ENCODE measurements at places on chromosomes 7 and 10.
A peak's percentile ranks its signal among the peaks of the same experiment; 100 is the strongest.

GRCh38 chr7:83791737-83792136, 142.8 kb upstream of the SEMA3E start:
- no peak for DNase-seq

- DNase-seq: no peak
These were observed 166.5 kb downstream of the TMEM26 start for GRCh38 chr10:61286686-61287085.

DNA sequence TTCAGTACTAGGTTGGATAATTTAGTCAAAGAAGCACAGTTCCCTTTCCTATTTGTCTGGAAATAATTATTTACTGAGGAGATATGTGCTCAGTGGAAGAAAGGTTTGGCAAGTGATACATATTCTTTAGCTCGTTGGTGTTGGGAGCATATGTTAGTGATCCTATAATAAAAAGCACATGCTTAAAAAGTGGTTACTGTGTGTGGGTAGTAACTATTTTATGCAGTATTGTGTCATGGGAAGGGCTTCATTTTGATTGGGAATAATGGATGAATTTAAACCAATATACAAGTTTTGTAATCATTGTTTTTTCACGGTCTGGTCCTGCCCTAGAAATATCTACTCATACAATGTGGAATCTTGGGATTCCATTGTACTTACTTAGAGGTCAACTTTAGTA, 188.7 kb upstream of the PPP1R3A start:
- DNase-seq: no peak

DNA sequence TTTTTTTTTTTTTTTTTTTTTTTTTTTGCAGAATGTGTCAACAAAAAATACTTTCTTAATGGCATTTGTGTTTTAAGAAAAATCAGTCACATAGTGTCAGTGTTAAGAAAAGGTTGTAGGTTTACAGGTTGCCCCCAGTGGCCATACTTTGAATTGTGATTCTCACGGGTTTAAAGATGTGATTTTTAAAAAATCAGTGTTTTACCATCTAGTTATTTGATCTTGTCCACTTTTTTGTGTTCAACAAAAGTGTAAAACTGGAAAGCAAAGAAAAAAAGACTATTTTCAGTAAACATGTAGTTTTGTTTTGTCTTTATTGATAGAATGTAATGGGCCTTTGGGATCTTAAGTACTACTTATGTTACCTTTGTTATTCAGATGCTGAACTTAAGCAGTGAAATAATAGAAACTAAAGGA, 25.7 kb downstream of the SUV39H2 start:
- DNase-seq: no peak

DNA sequence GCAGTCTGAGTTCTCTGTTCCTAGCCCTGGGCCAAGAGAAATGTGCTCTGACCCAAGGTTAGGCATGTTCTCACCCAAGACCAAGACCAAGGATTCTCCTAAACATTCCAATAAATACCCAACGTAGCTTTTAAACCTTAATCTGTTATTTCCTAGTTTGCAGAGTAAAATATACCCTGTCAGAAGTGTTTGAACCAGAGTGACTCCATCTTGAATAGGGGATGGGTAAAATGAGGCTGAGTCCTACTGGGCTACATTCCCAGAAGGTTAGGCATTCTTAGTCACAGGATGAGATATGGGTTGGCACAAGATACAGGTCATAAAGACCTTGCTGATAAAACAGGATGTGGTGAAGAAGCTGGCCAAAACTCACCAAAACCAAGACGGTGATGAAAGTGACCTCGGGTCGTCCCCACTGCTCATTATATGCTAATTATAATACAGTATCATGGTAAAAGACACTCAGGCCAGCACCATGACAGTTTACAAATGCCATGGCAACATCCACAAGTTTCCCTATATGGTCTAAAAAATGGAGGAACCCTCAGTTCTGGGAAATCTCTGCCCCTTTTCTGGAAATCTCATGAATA, 27.7 kb downstream of the PLXNA4 start:
- no peak for DNase-seq

DNA sequence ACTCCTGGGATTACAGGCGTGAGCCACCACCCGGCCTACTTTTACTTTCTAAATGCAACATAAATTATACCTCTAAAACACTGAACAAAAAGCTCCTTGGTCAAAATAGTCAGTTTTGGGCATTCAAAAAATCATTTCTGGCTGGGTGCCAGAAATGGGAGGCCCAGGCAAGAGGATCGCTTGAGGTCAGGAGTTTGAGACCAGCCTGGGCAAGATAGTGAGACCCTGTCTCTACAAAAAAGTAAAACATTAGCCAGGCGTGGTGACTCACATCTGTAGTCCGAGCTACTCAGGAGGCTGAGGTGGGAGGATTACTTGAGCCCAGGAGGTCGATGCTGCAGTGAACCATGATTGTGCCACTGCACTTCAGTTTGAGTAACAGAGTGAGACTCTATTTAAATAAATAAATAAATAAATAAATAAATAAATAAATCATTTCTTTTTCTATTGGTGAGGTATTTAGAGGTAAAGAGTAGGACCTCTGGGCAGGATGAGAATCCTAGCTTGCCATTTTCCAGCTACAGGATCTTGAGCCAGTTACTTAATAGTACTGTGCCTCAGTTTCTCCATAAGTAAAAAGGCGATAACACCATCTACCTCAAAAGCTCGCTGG, 87.6 kb downstream of the SKIDA1 start:
- no peak for DNase-seq

- no peak for DNase-seq
These were observed 106.4 kb upstream of the GJD4 start for GRCh38 chr10:35498693-35499092.

DNA sequence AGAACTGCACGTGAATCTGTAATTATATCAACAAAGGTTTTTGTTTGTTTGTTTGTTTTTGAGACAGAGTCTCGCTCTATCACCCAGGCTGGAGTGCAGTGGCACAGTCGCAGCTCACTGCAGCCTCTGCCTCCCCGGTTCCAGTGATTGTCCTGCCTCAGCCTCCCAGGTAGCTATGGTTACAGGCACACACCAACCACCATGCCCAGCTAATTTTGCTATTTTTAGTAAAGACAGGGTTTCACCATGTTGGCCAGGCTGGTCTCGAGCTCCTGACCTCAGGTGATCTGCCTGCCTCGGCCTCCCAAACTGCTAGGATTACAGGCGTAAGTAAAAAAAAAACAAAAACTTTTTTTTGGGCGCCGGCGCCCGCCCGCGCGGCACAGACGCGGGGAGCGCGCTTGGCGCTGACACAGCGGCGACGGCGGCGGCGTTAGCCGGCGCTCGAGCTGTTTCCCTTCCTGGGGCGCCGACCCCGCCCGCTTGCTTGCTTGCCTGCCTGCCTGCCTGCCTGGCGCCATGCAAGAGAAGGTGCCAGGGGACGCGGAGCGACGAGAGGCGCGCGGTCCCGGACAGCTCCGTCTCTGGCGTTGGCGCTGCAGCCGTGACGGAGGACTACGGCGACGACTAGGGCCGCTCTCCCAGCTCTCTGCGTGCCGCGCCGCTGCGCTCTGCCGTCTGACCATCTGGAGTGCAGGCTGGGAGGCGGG, 171.4 kb upstream of the NUPR2 start:
- no peak for DNase-seq

DNA sequence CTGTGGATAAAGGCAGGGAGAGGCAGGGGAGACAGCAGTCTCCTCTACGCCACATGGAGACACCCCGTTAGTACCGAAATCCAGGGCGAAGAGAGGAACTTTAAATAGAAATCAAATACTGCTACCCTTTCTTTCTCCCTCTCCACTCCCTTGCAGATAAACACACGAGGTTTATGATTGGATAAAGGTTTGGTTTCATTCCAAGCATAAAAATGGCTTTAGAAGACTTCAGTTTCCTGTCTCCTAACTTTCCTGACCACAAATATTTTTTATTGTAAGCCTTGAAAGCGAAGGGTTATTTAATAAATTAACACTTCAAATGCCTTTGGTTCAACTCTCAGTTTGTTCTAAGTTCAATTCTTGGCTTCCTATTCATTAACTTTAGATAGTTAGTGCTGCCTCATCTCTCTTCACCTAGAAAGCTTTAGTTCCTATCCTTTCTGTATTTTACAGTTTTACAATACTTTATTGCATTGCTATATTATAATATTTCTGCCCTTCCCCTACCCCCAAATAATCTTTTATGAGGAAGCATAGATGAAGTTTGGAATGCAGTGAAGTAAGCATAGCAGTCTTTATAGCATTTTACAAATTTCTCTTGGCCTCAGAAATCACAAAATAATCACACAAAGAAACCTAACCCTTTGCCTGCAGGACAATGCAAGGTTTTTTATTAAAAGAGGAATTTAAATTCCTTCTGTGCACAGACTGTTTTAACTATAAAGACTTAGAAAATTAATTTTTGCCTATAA, 31.5 kb upstream of the ARID5B start:
- DNase-seq: no peak

- no peak for DNase-seq
These were observed 14.9 kb downstream of the MAT1A start for GRCh38 chr10:80274396-80275134.

DNA sequence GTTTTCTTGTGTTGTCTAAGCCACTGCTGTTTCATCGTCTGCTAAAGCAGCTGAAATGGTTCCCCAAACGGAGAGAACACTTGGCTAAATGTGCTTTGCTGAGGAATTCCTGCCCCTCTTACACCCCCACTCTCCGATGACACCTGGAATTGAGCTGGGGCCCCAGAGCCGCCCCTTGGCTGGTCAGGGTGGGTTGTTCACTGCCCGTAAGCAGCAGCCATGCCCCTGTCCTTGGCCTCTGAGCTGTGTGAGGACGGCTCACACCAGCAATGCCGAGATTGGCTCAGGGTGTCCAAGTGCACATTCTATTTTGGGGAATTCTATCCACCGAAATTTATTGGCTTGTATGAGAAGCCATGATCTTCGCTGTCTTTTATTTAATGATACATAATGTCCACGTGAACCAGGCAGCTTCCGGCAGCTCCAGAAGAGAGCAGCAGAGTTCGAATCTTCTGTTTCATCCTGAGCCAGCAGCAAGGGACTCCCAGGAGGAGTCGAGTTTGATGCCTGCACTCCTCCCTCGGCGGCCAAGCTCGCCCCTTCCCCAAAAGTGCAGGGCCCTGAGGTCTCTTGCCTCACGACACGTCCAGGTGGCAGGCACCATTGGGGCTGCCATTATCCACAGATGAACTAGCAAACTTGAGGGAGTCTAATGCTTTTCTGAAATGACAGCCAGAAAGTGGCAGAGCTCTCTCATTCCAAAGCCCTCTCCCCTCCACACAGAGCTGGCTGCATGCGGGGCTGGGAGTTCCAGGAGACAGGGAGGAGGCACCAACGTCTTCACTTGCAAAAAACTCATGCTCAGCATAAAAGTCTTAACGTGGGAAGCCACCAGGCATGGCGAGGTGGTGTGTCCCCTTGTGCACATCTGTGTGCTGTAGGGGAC, 114.0 kb downstream of the WDR37 start:
- no peak for DNase-seq

DNA sequence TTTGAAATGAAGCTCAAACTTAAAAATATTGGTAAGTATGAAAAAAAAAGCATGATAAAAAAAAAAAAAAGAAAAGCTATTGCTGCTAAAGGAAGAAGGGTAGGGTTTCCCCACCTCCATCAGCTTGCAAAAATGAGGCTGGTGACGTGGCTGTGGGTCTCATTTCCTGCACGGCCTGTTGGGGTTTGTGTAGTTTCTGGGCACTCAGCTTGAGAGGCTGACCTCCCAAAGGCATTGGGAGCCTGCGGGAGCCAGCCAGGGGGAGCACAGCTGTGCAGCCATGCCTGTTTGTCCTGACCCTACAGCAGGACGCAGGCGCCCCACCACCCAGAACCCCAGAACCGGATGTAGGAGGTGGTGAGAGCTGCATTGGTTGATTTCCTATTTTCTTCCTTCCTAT, 48.8 kb upstream of the CARD11 start:
- DNase-seq: peak; percentile 55

GRCh38 chr7:47591655-47592572, 10.0 kb upstream of the TNS3 start:
- DNase-seq: no peak

GRCh38 chr7:116598278-116598677, 73.4 kb downstream of the CAV1 start:
- no peak for DNase-seq

DNA sequence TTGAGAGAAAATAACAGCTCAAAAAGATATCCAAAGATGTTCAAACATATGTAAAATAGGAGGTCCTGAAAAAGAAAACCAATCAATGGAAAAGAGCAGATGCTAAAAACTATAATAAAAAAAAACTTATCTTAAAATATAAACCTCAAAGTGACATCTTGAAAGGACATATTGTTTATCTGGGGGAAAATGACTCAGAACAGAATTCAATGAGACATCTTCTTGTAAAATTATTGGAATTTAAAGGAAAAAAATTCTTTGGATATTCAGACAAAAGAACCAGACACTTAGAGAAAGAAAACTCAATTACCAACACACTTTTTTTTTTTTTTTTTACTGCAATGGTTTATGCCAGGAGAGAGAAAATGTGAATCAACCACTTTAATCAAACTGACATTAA, 58.9 kb downstream of the NAMPT start:
- DNase-seq: no peak

GRCh38 chr10:118735294-118735693, 19.5 kb downstream of the CACUL1 start:
- no peak for DNase-seq

GRCh38 chr10:20767028-20767427, 130.1 kb downstream of the NEBL start:
- no peak for DNase-seq

- DNase-seq: no peak
These were observed 148.6 kb downstream of the GRK5 start for GRCh38 chr10:119355930-119356329.

DNA sequence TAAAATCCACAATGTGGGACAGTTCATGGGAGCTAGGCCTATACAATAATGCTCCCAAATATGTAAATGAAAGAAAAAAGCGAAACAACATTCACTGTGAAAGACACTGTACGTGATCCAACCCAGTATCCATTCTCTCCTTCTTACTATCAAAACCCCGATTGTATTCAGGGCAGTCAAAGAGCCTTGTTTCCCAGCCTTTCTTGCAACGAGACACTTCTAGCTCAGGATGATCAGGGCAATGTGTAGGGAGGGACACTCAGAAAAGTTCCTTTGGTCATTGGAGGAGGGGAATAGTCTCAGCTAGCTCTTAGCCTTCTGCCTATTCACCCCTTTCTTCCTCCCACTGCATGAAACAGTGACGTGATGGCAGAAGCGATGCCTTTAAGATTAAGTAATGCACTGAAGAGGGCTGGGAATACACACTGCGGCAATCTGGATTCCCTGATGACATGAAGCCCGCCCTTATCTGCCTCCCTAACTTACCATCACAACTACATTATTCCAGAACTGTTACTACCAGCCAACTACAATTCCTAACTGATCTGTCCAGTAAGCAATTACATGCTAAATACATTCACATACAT, 27.3 kb downstream of the UBE2H start:
- DNase-seq: no peak

GRCh38 chr10:8852546-8852945, 798.1 kb downstream of the GATA3 start:
- no peak for DNase-seq

- DNase-seq: no peak
These were observed 143.0 kb downstream of the ARHGAP22 start for GRCh38 chr10:48461623-48462481.

All from effector CD4-positive, alpha-beta T cell (primary cell).